ENCODE measurements at places on chromosomes 12 and 14. TPM values are rescaled to one million over a fixed set of nuclear protein-coding genes. Genes with fewer than 3 reads are reported as not detected.

GRCh38 chr12:6840330-6840729, 395 bp upstream of the GNB3 start:
- H3K36me3 ChIP-seq: no peaks in the 10 kb centered on the region
- H3K27ac ChIP-seq: no peak overlapping the region
- no peak for DNase-seq
- H3K4me3 ChIP-seq: no peak overlapping the region
- no peaks in the 10 kb centered on the region for H3K4me1 ChIP-seq

- H3K27me3 ChIP-seq: no peaks in the 10 kb centered on the region
- no peak for DNase-seq
- no peak overlapping the region for H3K27ac ChIP-seq
- no peaks in the 10 kb centered on the region for H3K4me1 ChIP-seq
- peaks cover 5% of the 10 kb centered on the region for H3K36me3 ChIP-seq
These were observed 23.4 kb downstream of the MAP1LC3B2 start for GRCh38 chr12:116582610-116583009.

- no peak overlapping the region for H3K27ac ChIP-seq
- no peaks in the 10 kb centered on the region for H3K36me3 ChIP-seq
- H3K4me1 ChIP-seq: no peaks in the 10 kb centered on the region
- DNase-seq: no peak
- no peaks in the 10 kb centered on the region for H3K27me3 ChIP-seq
These were observed 61.1 kb upstream of the FLRT2 start for GRCh38 chr14:85468816-85469215.

The DBX2 gene
- total RNA-seq: not detected

The ABCC9 gene
- 0.19 TPM for total RNA-seq

All from activated T-cell treated with anti-CD3 and anti-CD28 coated beads, Interleukin-2, amount 50 U/mL, for 72 hours (primary cell).